ENCODE measurements at places on chromosomes 11 and 22.

DNA sequence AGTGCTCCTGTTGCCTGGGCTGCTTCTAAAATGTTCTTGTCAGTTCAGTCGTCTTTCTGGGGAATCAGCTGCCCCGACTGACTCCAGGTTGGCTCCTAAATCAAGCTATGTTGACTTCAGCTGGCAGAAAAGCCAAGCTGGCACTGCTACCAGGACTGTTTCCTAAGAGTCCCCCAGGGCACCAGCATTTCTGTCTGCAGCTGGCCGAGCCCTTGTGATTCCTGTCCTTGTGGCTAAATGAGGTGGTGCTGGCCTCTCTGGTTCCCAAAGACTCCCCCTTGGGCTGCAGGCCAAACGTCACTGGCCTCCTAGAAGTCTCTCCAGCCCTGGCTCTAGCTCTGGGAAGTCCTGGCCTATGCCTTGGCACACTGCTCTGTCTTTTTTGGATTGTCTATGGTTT is 31.1 kb downstream of the GRAMD1B start:
- DNase-seq = no peak

DNA sequence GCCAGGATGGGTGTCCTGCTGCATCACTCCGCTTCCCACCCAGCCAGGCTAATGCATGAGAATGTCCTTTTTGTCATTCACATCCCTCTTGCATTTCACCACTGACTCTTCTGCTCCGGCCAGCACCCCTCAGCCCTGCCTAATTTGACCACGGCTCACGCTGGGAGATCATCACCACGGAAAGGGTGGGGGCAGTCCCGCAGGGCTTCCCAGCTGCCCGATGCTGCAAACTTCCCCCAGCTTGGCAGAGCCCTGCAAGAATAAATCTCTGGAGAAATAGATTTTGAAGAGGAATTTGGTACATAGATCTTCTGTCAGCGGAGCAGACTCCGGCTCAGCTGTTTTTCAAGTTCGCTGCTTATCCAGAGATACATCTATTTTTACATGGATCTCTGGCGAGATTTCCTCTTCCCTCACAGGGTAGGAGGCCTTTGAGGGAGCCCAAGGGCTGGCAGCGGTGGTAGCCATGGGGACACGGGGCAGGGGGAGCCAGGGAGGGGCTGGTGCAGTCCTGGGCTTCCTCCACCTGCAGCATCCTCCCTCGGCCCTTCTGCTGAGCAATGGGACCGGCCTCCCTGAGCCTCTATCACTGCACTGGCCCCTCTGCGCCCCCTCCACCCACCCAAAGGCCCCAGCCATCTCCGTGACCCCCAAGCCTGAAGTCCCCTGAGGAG is 62.6 kb downstream of the BUD13 start:
- DNase-seq = no peak

- DNase-seq = no peak
Observed at GRCh38 chr11:69317401-69318092, 23.6 kb downstream of the MYEOV start.

DNA sequence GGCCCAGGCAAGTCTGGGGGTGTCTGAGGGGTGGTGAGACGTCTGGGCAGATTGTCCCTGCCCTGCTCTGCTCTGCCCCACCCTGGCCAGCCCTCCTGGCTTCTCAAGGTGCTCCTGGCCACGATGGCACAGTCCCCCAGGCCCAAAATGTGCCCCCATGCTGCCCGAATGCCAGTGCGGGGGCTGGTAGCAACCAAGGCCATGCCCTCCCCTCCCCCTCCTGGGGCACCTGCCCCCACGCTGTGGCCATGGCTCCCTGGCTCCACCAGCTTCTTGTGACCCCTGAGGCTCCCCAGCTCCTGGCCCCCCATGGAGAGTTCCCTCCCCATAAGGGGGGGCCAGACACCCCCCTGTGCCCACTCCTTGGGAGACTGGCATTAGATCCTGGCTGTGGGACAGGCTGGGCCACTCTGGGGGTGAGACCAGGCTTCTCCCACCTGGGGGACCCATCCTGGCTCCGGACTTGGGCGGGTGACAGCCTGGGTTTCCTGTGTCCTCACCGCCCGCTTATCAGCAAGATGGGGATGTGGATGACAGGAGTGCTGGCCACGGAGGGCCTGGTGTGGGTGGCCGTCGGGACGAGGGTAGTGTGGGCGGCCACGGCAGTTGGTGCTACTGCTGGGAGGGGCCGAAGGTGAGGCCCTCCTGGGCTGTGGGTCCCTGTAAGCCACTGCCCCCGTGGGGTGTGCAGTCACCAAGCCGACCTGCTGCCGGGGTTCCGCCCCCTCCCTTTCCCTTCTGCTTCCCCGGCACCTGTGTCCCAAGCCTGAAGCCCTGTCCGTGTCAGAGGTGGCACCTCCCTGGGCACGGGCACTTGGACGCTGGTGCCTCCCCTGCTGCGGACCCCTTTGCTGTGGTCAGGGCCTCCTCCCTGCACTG is 15.9 kb upstream of the MUC6 start:
- DNase-seq = no peak

DNA sequence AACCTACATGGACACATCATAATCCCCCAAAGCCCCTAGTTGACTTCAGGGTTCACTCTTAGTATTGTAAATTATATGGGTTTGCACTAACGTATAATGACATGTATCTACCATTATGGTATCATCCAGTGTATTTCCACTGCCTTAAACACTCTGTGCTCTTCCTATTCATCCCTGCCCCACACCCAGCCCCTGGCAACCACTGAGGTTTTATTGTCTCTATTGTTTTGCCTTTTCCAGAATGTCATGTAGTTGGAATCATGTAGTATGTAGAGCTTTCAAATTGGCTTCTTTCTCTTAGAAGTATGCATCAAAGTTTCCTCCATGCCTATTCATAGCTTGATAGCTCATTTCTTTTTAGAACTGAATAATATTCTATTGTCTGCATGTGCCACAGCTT is 16.5 kb upstream of the EIF3M start:
- no peak for DNase-seq
